CD4-positive, alpha-beta memory T cell (primary cell): ENCODE measurements at places on chromosomes 13 and 19.

GRCh38 chr19:55014714-55015113, 23.4 kb downstream of the GP6 start:
- DNase-seq, result no peak

- DNase-seq, result no peak
These were observed 26.9 kb upstream of the CPB2 start for GRCh38 chr13:46131705-46132104.

GRCh38 chr19:44848812-44849447, 2.8 kb downstream of the NECTIN2 start:
- no peak for DNase-seq

GRCh38 chr19:17075864-17076542, 426 bp downstream of the MYO9B start:
- peak; percentile 43 for DNase-seq

DNA sequence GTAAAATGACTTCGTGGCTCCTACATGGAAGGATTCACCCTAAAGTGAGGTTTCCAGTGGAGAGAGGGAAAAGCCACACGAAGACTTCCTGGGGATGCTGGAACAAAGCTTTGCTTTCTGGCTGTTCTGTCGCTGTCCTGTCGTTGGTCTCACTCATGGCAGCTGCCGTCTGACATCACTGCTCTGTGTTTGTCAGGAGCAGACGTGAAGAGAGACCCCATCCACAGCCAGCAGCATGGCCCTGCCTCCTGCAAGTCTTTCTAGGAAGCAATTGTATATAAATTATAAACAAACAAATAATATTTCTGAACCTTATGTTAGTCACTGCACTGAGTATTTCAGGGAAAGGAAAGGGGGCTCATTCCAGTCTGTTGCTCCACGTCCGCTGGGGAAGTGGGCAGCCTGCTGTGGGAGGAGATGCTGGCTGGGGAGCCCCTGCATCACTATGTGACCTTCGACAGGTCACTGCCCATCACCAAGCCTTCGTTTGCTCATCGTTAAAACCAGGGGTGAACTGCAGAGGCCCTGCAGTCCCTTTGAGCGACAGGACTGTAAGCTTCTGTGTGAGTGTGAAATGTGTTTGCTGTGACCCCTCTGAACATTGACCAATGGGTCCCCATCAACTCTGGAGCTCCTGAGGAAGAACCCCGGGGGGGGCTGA, 151.0 kb downstream of the DCT start:
- no peak for DNase-seq

GRCh38 chr19:48330012-48330681, 4.8 kb downstream of the EMP3 start:
- DNase-seq, result peak; percentile 91

- DNase-seq, result no peak
These were observed 13.3 kb downstream of the PLEKHF1 start for GRCh38 chr19:29678484-29679106.

DNA sequence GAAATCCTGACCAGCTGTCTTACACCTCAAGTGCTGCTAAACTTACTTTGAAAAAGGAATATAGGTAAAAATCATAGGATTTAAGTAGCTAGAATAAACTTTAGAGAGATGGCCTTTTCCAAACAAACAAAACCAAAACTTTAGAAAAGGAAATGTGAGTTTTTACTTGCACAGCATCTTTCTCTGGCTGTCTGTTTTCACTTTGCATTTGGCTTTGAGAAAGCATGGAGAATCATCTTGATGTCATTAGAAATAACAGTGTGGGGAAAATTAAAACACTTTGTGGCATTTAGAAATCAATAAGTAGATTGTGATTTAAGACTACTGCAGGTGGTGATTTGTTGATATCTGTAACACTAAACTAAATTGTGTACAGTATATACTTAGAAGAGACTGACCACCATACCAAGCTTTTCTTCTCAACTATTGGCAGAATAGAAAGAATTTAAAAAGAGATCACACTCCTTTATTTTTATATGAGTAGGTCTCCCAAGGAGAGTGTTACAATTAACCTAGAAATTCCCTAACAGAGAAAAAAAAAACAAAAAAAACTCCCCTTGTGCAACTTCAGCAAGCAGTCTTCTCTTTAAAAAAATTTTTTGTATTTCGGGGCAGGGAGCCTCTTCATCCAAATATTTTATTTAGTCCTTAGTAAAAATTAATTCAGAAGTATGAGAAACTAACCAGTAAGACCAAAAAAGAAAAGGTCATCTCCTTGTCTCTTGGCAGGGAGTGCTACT, 6.1 kb downstream of the WDFY2 start:
- DNase-seq, result no peak

GRCh38 chr13:105502193-105502592, 1033.3 kb downstream of the EFNB2 start:
- no peak for DNase-seq

- DNase-seq, result no peak
These were observed 41.2 kb downstream of the ABCC4 start for GRCh38 chr13:95260031-95260525.

DNA sequence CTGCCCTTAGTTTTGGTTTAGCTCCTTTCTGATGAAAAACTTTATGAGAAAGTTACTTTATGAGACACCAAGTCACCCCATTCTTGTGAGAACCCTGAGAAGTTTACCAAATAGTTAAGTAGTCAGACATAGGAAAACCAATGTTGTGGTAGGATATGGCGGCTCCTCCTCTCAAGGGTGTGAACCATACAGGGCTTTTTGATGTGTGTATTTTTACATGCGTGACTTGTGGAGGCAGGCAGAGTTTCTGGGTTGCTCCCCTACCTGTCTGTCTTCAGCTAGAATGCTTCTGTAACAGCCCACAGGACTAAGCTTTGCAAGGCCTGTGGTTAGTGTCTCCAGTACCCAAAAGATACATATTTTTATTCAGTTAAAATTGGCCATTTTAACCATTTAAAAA, 18.3 kb downstream of the UBAC2 start:
- peak; percentile 86 for DNase-seq

DNA sequence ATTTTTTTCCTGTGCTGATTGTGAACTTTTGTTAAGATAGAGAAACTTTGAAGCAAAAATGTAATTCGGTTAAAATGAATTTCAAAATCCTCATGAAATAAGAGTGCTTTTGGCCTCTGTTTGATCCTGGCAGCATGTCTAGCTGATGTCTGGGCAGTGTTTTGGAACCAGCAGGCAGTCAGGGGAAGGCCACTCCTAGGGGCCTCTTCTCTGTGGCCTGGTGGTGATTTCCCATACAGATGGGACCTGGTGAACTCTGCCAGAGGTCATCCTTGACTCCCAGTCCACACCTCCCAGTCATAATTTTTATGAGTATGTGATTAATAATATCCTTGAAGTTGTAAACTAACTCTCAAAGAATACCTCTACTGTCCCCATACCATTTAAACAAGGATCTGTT, 226.6 kb downstream of the PCCA start:
- DNase-seq, result no peak

GRCh38 chr19:44635581-44636438, 7.9 kb upstream of the PVR start:
- DNase-seq, result no peak

DNA sequence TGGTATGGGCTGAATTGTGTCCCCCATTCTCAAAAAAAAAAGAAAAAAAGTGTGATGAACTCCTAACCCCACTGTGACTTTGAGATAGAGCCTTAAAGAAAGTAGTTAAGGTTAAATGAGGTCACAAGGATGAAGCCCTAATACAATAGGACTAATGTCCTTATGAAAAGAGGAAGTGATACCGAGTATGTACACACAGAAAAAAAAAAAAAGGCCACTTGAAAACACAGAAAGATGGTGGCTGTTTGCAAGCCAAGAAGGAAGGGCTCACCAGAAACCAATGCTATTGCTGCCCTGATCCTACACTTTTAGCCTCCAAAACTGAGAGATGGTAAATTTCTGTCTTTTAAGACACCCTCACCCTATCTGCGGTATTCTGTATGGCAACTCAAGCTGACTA, 955.6 kb downstream of the PCDH17 start:
- DNase-seq, result no peak

DNA sequence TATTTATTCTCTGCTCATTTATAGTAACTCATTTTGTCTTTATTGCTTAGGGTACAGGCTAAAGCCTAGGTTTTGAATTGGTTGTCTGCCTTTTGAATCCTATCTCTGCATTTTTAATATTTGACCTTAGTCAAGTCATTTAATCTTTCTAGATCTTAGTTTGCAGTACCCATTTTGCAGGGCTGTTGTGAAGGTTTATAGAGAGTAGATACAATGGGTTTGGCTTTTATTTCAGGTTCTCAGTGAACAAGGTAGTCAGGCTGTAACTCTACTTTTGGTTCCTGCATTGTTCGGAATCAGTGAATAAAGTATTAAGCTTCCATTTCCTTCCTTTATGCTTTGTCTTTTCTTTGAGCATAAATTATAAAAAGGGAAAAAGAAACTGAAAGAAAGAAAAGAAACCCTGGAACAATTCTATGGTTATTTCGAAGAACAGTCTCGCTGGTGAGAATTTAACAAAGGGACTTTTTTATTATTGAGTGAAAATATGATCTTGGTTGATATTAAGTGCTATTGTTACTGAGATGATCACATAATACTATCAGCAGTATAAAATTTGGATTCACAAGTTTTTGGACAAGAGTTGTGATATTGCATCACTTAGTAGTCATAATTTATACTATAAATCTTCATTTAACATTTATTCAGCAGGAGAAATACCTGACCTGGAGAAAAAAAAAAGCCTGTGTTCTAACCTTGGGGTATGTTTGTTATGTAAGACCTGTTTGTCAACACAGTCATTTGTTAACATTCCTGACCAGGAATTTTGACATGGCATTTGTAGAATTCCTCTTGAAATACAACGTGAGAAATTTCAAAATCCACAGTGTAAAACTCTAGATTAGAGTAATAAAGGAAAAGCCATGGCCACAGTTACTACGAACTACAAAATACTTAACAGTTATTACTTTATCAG, 91.3 kb downstream of the ZMYM2 start:
- peak; percentile 2 for DNase-seq

DNA sequence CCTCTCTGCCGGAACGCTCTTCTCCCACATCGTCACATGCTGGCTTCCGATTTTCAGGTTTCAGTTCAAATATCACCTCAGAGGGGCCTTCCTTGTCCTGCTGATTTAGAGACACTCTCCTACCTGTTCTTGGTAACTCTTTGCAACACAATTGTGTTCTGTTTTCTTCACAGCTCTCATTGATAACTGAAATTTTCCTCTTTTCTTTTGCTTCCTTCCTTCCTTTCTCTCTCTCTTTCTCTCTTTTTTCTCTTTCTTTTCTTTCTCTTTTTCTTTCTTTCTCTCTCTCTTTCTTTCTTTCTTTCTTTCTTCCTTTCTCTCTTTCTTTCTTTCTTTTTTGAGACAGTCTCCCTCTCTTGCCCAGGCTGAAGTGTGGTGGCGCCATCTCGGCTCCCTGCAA, 12.0 kb upstream of the LRRC4B start:
- DNase-seq, result no peak

DNA sequence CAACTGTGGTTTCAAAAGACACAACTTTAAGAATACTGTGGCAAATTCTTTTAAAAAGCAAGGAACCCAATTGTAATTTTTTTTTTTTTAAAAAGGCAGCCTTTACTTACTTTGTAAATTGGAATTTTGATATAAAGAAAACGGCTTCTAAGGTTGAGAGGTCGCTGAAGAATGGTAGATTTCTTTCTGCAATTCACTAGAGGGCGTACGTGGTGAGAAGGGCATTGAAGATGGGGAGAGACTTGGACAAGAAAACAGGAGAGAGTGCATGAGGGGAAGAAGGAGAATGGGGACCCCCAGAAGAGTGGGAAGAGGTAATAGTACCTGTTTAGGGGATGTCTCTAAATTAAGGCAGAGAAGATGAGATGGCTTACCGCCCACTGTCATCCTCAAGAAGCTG, 33.5 kb upstream of the PABPC3 start:
- no peak for DNase-seq

DNA sequence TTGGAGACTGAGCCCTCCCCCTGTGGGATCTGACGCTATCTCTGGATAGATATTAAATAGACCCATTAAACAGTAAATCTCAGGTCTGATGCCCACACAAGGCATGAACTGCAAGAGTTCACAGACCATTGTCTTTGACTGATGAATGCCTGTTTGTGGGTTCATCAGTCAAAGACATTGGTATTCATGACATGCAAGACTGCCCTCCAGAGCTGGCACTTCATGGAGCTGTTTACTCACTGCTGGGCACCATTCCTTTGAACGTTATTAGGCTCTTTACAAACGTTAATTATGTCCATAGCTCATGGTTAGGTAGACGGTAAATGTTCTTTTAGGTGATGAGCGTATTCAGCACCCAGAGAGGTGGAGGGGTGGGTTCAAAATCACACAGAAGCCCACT, 111.8 kb upstream of the PABPC3 start:
- no peak for DNase-seq

DNA sequence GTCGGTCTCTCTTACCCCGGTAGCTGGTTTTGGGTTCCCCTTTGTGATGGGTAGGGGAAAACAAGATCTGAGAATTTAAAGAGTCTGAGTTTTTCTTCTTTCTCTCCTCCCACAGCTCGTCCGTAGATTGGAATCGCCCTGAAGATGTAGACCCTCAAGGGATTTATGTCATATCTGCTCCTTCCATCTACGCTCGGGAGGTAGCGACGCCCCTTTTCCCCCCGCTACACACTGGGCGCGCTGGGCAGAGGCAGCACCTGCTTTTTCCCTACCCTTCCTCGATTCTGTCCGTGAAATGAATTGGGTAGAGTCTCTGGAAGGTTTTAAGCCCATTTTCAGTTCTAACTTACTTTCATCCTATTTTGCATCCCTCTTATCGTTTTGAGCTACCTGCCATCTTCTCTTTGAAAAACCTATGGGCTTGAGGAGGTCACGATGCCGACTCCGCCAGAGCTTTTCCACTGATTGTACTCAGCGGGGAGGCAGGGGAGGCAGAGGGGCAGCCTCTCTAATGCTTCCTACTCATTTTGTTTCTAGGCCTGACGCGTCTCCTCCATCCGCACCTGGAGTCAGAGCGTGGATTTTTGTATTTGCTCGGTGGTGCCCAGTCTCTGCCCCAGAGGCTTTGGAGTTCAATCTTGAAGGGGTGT, 7.1 kb upstream of the SELENOV start:
- DNase-seq, result no peak

DNA sequence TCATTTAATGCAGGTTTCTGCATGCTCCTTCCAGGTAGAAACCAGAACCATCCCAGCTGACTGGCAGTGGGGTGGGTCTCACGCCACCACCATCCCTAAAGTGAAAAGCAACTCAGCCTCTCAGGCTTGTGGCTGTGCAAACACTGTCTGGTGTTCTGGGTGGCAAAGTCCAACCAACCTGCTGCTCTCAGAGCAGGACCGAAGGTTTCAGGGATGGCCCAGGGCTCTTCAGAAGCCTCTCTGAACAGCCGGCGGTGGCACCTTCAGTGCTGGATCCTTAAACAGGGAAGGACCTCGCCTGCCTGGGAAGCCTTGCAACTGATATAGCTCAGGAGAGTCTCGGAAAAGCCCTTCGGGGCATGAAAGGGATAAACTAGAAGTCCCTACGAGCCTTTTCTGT, 100.8 kb downstream of the COL4A1 start:
- no peak for DNase-seq
